ENCODE measurements at places on chromosomes 7 and 10.

DNA sequence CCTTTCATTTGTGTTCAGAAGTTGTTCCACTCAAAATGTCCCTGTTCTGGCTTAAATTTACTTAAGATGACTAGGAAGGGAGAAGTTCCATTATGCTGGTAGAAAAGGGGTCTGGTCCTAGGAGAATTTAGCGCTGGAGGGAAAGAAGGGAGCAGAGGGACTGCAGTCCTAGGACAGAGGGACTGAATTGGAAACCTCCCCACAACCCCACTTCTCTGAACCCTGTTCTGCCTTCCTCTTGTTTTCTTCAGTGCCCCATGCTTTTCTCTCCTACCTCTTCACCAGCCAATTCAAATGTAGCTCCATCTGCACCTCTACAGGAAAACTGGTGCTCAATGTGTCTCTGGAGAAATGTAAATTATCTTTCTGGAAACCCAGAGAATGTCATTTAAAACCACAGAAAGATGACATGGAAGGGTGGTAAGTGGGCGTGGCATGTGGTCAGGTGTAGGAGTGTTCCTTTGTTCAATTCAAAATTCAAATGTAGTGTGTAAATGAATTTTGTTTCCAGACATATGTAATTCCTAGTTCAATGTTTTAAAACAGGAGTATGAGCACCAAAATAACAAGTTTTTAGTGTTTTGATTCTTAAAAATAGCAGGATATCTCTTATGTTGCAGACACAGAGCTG, 24.0 kb upstream of the RHOBTB1 start:
- H3K4me1 ChIP-seq: peaks cover 10% of the 10 kb centered on the region
- peaks cover 4% of the 10 kb centered on the region for H3K27me3 ChIP-seq
- no peak for DNase-seq
- no peak overlapping the region for H3K27ac ChIP-seq

DNA sequence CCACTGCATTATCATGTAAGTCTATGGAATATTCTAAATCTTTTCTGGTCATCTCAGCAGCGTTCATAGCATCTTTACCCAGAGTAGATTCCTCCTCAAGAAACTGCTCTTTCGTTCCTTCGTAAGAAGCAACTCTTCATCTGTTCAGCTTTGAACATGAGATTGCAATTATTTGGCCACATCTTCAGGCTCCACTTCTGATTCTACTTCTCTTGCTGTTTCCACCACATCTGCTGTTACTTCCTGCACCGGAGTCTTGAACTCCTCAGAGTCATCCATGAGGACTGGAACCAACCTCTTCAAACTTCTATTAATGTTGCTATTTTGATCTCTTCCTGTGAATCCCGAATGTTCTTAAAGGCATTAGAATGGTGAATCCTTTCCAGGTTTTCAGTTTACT, 12.7 kb downstream of the CHST12 start:
- no peak overlapping the region for H3K27ac ChIP-seq
- no peak overlapping the region for H3K4me3 ChIP-seq
- H3K27me3 ChIP-seq: peaks cover 2% of the 10 kb centered on the region
- DNase-seq: no peak
- no peaks in the 10 kb centered on the region for H3K36me3 ChIP-seq

- DNase-seq: no peak
- no peaks in the 10 kb centered on the region for H3K36me3 ChIP-seq
- no peak overlapping the region for H3K4me3 ChIP-seq
- H3K4me1 ChIP-seq: peaks cover 3% of the 10 kb centered on the region
- peaks cover 7% of the 10 kb centered on the region for H3K27me3 ChIP-seq
Measured at GRCh38 chr10:112202561-112203241, 19.1 kb upstream of the GPAM start.

DNA sequence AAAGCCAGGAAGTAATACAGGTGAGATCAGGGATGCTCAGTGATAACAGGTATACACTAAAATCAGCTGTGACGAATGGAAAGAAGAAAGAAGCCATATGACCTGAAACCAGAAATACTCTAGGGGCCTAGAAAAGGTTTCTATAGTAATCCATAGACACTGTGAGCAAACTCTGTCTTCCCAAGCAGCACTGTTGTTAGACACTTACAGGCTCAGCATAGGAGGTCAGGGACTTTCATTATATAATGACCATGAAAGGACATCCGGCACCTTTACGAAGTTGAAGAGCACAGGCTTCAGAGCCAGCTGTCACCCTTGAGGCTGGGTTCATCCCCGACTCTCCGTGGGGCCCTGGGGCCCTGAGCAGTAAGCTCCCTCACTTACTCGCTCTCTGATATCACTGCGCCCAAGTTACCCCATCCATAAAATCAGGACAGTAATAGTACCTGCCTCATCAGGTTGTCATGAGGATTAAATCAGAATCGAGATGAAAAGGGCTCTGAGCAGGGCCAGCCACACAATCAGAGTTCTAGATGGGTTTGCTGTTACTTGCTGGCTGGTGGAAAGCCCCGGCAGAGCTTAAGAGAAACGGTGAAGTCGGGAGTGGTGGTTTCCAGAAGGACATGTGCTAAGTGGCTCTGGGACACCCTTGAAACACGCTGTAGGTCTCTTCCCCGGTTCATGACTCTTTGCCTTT, 79.5 kb downstream of the ITIH5 start:
- H3K4me3 ChIP-seq: no peak overlapping the region
- no peaks in the 10 kb centered on the region for H3K27me3 ChIP-seq
- no peaks in the 10 kb centered on the region for H3K4me1 ChIP-seq
- H3K36me3 ChIP-seq: no peaks in the 10 kb centered on the region
- no peak for DNase-seq
- no peak overlapping the region for H3K27ac ChIP-seq

- H3K36me3 ChIP-seq: no peaks in the 10 kb centered on the region
- no peak for DNase-seq
- H3K27me3 ChIP-seq: peaks cover 8% of the 10 kb centered on the region
- no peaks in the 10 kb centered on the region for H3K4me1 ChIP-seq
- no peak overlapping the region for H3K4me3 ChIP-seq
Measured at GRCh38 chr7:51313738-51314425, 2.7 kb downstream of the COBL start.
